ENCODE measurements at places on chromosomes 2 and 18.

GRCh38 chr2:32798829-32799228 lies 147.9 kb upstream of the LTBP1 start:
- DNase-seq = no peak

- DNase-seq = no peak
These were observed 28.1 kb downstream of the EPAS1 start for GRCh38 chr2:46325182-46325928.

DNA sequence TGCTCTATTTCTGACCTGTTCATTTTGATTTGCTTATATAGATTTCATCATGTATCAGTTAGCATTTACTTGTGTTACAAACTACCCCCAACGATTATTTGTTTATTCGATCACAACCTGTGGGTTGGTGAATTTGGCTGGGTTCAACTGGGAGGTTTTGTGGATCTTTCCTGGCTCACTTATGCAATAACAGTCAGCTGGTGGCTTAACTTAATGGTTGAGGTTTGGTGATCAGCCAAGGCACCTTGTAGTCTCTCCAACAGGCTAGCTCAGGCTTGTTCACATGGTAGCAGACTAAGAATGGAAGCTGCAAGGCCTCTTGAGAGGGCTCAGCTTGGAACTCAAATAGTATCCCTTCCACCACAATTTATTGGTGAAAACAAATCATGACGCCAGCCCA lies 5.4 kb upstream of the PUM2 start:
- DNase-seq = no peak

GRCh38 chr18:50042611-50043010 lies 152.3 kb downstream of the MYO5B start:
- no peak for DNase-seq

DNA sequence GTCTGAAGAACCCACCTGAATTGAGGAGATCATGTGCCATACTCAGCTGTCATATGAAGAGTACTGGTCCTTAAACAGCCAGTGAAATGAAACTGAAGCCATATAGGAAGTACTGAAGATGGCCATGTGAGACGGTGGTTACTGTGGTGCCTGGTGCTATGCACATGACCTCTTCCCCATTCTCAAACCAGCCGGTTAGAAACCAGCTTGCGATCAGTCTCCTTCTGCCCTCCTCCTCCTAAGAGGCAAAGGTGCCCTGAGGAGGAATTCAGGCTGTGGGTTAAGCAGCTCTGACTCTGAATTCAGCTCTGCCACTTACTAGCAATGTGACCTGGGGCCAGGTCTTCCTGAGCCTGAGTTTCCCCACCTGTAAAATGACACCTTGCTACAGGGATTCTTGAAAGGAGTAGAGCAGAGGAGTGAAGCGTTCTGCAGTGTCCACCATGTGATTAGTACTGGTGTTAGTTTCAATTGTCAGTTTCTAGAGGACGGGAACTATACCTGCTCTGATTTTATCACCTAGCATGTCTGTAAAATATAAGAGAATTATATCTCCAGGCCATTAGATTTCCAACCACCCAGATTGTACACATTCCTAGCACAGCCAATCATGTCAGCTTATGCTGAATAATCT lies 5.1 kb downstream of the FECH start:
- no peak for DNase-seq

DNA sequence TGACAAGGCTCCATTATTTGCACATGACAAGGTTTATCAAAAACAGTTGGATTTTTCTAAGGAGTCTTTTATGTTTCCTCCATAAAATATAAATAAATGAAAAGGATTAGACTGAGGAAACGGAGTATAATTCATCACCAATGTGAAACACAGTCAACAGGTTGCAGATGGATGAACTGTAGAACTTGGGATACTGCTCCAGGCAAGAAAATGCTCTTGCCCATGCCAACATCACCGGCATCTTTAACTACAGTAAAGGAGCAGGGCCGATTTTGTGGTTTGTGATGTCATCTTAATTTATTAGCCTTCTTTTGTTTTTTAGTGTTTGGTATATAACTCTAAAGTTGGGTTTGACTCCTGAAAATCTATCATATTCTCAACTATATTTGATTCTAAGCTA lies 577.3 kb downstream of the EPHA4 start:
- DNase-seq = no peak

DNA sequence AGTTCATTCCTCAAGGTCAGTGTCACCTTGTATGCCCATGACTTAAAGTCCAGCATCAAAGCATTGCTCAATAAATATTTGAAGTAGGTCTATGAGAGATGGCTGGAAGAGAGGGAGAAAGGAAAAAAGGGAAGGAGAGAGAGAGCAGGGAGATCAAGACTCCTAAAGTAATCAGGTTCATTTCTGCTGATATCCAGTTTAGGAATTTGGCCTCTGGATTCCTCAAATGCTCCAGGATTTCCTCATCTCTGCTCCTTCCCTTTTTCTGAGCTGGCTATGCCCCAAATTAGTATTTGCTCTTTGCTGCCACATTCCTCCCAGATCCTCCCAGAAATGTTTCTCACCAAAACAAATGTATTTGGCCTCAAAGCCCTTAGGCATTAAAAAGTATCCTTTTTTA lies 739.4 kb upstream of the CHAC2 start:
- DNase-seq = no peak

- DNase-seq = peak; percentile 99
These were observed 165.0 kb downstream of the ANTXR1 start for GRCh38 chr2:69177785-69178636.

- DNase-seq = no peak
These were observed 6.5 kb downstream of the PIAS2 start for GRCh38 chr18:46910856-46911255.

DNA sequence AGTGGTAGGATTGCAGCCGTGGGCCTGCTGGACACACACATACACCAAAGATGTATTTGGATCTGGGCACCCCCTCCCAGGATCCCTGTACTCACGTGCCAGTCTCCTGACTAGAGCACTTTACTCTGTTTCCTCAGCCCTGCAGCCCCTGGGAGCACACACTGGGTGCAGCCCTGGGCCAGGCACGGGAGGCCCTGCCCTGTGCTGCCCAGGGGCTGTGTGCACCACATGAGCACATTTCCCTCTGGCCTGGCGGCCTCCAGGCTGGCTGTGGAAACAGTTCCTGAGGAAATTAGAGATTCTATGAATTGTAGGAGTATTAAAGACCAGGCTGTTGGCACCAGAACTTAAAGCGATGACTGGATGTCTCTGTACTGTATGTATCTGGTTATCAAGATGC lies 45.4 kb downstream of the BCL2L11 start:
- no peak for DNase-seq

DNA sequence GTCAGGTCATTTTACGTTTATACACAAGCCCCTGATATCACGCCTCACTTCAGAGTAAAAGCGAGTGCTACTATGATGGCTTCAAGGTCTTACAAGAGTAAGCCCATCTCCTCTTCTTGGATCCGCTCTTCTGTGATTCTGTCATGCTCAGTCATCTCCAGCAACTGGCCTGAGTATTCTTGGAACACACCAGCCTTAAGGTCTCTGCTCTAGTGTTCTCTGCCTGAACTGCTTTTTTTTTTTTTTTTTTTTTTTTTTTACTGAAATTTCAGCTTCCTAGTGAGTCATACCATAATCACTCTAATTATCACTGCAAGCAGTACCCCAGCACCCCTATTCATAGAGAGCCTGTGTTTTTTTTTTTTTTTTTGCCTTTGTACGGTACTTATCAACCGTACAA lies 1228.9 kb downstream of the CNTNAP5 start:
- DNase-seq = no peak

GRCh38 chr2:218097975-218098374 lies 27.9 kb upstream of the CXCR2 start:
- DNase-seq = no peak

GRCh38 chr2:227719641-227720040 lies 1.8 kb upstream of the SLC19A3 start:
- no peak for DNase-seq

GRCh38 chr2:39437522-39438296 lies 624 bp upstream of the MAP4K3 start:
- DNase-seq = peak; percentile 69

DNA sequence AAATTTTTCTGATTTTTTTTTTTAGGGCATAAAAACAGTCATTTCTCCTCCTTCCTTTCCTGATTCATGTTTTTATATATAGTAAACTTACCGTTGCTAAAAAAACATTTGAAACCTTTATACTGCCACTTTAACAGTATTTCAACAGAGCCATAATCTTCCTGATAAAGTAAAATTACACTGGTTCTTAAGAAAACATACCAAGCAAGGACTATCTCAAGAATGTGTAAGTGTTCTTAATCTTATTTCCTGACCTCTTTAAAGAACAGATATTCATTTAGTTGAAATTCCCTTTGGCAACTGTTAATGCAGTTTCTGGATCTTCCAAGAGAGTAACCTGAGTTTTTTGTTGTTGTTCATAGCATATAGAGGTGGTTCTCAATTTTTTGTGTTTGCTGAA lies 26.6 kb upstream of the COLEC12 start:
- DNase-seq = no peak

- DNase-seq = no peak
These were observed 131.8 kb downstream of the DTNA start for GRCh38 chr18:34841891-34842290.

GRCh38 chr18:11283479-11284161 lies 134.3 kb upstream of the PIEZO2 start:
- DNase-seq = peak; percentile 23

DNA sequence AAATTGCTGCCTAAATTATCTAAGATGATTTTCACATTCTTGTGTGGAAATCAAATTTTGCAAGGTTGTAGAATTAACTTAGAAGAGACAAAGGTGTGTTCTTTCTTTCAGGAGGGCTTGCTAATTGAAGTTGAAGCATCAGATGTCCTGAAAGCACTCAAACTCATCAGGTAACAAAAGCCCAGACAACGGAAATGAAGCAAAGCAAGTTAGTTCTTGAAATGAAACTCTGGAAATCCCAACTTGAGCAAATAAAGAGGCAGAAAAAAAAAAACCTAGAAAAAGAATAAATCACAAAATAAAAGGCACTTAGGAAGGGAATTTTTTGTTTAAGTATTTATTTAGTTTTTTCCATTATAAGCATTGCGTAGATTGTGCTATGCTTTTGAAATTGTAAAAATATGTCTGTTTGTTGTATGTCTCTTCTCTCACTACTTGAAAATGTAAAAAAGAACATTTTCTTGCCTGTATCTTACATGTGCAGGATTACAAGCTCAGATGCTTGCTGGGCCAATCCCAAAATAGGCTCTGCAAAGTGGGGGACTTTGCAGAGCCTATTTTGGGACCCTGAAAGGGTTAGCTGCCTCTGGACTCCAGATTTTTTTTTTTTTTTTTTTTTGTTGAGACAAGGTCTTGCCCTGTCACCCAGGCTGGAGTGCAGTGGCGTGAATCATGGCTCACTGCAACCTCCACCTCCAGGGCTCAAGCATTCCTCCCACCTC lies 46.7 kb downstream of the FAM161A start:
- DNase-seq = no peak

GRCh38 chr2:27070653-27071276 lies 689 bp downstream of the OST4 start:
- no peak for DNase-seq

GRCh38 chr2:163008642-163009041 lies 170.1 kb upstream of the KCNH7 start:
- no peak for DNase-seq

DNA sequence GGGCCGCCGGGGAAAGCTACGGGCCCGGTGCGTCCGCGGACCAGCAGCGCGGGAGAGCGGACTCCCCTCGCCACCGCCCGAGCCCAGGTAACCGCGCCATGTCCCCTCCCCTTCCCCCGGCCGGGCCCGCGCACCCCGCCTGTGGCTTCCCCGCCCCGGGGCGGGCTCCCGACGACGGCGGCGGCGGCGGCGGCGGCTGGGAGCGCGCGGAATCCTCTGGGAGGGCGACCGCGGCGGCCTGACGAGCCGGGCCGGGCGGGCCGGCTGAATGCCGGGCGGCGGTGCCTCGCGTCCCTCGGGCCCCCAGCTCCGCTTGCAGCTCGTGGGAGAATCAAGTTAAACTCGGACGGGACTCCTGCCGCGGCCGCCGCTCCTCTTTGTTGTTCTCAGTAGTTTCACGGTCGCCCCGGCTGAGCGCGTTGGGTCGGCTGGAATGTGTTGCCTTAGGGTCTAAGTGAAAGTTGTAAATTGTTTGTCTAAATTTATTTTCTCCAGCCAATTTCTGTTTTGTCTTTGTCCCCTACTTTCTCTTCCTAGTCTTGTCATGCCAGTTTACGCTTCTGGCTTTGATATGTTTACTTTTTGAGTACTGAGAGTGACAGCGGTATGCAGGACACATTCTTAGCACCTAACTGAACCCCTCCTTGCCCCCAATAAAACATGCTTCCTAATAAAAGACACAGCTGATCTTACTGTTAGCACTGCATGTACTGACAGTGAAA lies 685 bp downstream of the SMAD4 start:
- peak; percentile 41 for DNase-seq

DNA sequence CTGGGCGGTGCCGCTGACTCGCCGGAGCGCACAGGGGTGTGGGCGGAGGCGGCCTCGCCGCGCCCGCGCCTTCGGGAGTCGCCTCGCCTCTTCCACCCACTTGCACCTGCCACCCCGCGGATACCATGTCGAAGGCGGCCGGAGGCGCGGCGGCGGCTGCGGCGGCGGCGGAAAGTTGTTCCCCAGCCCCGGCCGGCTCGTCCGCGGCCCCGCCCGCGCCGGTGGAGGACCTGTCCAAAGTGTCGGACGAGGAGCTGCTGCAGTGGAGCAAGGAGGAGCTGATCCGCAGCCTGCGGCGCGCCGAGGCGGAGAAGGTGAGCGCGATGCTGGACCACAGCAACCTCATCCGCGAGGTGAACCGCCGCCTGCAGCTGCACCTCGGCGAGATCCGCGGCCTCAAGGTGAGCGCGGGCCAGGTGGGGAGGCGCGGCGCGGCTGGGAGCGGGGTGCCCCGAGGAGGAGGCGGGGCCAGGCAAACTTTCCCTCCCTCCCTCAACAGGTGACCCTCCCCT lies 766 bp downstream of the CCDC85A start:
- DNase-seq = no peak

GRCh38 chr2:100291152-100291970 lies 30.9 kb downstream of the LONRF2 start:
- DNase-seq = peak; percentile 72

GRCh38 chr18:77144046-77144445 lies 11.5 kb upstream of the MBP start:
- no peak for DNase-seq

- DNase-seq = peak; percentile 23
These were observed 745 bp downstream of the MSH2 start for GRCh38 chr2:47403609-47404193.

- peak; percentile 53 for DNase-seq
These were observed 30.6 kb upstream of the PPP3R1 start for GRCh38 chr2:68282811-68283418.

- DNase-seq = peak; percentile 5
These were observed 125.2 kb upstream of the LYPD6 start for GRCh38 chr2:149205143-149205542.

- no peak for DNase-seq
These were observed 211.6 kb downstream of the TCF4 start for GRCh38 chr18:55376387-55376786.

GRCh38 chr2:191664823-191665677 lies 12.9 kb upstream of the NABP1 start:
- peak; percentile 16 for DNase-seq

DNA sequence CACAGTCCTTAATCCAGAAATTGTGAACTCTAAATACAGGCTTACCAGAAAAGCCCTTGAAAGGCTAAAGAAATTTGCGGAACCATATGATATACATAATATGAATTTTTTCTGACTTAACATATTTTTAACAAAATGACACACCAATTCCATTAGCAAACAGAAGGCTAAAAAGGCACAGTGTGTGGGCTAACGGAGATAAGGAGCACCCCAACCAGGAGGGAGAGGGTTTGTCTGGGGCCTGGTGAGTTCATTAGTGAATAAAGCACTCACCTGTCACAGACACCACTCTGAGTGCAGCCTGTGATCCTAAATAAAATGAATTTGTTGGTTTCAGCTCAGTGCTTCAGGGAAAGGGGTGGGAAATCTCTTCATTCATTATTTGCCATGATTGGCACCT lies 2.7 kb upstream of the FECH start:
- DNase-seq = no peak
